ENCODE measurements at places on chromosomes 3 and 15.

DNA sequence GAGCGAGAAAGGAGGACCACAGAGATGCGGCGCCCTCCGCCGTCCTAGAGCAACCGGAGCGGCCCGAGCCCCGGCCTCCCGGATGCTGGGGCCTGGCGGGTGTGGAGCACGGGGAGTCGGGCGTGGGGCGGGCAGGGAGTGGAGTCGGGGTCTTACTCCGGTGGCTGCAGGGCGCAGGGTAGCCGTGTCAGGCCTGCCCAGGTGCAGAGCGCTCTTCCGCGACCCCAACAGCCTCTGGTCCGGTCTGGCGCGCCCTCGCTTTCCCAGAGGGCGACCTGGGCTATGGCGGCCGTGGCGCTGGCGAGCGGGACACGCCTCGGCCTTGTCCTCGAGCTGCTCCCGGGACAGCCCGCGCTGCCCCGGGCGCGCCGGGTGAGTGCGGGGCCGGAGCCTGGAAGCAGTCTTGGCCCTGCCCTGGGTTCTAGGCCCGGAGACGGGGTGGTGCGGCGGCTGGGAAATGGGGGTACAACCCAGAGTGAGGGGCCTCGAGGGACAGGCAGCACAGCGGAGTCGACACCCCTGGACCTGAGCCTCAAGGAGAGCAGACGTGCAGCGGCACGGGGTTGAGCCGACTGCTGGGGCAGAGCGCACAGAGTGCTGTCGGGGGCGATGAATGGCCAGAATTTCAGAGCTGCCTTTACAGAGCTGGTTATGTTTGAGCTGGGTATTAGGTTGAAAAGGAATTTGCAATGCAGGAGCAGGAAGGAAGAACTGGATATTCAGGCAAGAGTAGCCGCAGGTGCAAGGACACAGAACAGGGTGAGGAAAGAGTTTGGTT lies at the start of gene ZNF662:
ZNF662 (plus strand) TSS at position 73 of the 778 bp plus-strand sequence. CDS start 1,973 bp downstream, outside the sequence.
- ATAC-seq = peak; percentile 65

- no peak for ATAC-seq
Measured at GRCh38 chr3:9685216-9686049, 18.2 kb upstream of the CPNE9 start.

DNA sequence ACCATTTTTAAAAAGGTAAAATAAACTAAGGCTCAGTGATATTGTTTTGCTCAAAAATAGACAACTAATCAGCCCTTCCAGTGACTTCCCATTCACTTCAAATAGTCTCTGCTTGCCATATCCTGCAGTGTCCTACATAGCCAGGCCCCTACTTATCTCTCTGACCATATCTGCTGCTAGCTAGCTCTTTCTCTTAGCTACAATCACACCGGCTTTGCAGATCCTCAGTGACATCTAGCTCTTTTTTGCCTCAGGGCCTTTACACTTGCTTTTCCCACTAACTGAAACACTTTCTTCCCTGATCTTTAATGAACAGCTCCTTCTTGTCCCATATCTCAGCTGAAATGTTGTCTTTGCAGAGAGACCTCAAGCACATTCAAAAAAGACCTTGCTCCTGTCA lies 161.3 kb downstream of the IL5RA start:
- no peak for ATAC-seq

DNA sequence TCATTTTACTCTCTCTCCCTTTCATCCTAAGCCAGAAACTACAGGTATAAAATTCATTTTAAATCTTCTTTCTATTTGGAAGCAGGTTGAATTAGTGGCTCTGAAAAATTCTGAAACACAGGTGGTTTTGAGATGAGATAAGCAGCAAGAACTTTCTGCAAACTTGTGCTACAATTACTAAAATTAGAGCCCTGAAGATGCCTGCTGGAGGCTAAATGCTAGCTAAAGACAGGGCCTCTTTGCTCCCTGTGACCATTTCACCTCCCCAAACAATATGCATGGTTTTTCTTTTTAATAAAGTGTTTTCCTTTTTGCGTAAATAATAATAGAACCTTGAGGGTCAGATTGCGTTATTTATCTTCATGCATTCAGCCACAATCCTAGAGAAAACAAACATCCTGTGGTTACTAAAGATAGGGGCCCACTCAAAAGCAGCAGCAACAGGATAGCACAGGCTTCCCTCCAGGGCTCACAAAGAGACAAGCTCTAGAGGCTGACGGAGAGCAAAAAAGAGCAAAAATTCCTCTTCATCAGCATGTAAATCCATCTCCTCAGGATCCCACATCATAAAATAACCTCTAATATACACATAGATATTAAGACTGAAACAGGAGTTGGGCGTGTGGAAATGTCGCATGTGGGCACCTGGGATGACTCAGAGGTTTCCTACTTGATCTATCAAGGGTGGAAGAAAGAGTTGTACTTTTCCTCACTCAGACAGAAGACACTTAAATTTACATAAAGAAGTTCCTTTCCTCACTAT lies 26.5 kb upstream of the CP start:
- no peak for ATAC-seq

- peak; percentile 99 for ATAC-seq
Measured at GRCh38 chr3:27521179-27521871, 37.1 kb upstream of the SLC4A7 start.

- no peak for ATAC-seq
Measured at GRCh38 chr15:34609102-34610057, 25.9 kb upstream of the GOLGA8B start.

GRCh38 chr3:189058071-189058470 lies 113.7 kb upstream of the TPRG1 start:
- ATAC-seq = no peak

DNA sequence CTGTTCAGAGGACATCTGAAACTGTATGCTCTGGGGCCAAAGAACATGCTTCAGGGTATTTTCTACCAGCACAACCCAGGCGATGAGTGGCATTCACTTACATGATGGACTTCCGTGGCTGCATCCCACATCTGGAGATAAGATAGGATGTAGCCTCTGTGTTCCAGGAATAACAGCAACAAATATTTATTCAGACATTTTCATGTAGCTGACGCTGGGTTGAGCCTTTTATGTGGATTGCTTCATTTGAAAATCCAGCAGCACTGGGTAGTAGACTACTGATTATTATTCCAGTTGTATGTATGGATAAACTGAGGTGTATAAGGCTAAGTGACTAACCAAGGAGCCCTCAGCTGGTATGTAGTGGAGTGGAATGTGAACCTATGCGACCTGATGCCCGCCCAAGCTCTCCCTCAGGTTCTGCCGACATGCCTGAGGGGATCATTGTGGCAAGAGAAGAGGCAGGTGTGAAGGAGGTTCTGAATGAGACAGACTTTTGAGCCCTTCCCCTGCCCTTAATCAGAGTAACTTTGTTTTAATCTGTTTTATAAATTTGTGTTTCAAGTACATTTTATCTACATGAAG lies 25.9 kb upstream of the ABHD10 start:
- no peak for ATAC-seq
